T1000 (cell line): ENCODE measurements at places on chromosomes 13 and 19.

DNA sequence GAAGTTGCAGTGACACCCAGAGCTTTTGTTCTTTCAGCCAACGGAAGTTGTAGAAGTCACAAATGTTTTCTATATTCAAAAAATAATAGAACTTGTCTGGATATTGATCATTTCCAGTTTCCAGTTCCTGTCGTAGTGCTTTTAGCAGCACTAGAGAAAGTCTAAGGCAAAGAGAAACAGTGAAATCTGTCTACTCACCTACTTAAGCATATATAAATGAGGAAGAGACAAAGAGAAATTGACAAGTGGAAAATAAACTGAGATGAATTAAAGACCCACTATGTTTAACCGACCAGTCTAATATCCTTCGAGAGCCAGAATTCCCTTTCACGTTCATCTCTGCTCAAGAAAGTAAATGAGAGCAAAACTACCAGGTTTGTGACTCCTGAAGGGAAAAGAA lies 36.7 kb downstream of the DACH1 start:
- no peak for DNase-seq

GRCh38 chr19:13162724-13163608 lies 12.8 kb downstream of the IER2 start:
- peak; percentile 78 for DNase-seq

DNA sequence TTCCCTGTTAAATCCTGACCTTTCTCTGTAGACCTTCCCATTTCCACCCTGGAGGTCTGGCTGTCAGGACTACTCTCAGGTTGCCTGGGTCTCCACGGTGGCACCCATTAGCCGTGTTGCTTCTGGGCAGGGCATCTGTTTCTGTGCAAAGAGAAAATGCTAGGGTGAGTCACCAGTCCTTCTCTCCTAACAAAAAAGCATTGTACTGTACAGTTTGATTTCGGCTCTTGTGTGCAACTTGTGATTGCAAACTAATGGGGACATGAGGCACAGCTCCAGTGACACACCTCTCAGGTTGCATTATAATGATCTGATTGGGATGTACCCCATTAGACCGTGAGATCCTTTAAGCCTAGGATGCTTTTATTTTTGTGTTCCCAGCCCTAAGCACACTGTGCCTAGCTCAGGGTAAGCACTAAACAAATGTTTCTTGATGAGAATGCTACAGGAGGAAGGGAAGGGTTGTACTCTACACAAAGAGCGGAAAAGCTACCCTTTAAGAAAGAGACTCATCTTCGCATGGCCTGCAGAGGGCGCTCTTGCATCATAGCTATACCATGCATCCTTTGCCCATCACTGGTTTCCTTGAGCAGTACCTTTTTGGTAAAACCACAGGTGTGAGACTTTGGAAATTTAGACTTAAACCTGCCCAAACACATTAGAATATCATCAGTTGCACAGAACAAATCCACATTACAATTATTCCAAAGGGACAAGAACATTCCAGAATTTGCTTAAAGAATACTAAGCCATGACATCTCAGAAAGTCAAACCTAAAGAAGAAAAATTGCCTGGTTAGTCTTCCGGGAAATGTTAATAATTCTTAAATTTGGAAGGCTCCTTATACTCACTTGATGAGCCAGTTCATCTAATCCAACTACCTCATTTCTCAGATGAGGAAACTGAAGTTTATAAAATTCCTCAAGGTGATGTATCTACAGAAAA lies 20.3 kb upstream of the TRIM13 start:
- DNase-seq, result no peak

- no peak for DNase-seq
These were observed 134.1 kb downstream of the LACC1 start for GRCh38 chr13:44013758-44014291.

DNA sequence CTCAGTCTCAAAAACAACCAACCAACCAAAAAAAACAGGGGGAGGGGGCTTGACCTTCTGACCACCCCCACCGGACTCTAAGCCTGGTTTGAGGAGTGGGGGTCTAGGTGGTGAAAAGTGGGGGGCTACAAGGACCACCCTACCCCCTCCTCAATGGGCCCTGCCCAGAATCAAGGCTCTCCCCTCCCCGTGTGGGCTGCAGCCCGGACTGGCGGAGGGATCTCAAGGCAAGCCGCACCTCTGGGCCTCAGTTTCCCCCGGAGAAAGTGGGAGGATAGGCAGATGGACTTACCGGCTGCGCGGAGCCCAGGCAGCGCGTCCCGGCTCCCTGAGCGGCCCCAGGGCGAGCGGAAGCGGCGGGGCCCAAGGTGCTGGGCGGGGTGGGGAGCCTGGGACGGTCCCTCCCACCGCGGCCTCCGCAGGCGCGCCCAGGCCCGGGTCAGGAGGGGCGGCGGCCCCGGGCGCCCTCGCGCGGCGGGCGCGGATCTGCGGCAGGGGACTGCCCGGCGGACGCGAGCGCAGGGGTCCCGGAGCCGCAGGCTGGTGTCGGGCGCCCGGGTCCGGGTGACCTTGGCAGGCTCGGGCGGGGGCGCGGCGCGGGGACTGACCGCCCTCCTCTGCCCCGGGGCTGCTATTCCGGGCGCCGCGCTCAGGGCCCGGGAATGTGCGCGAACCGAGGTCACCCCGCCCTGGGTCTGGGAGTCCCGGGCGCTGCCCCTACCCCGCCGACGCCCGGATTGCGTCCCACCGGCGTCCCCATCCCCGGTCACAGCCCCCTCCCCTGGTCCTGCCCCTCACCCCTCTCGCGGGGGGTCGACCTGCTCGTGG lies at the start of gene ADAMTSL5:
Gene ADAMTSL5 (minus strand): TSS at position 349 of the 828 bp plus-strand sequence. CDS start 2,076 bp downstream, outside the sequence.
- DNase-seq, result peak; percentile 38

DNA sequence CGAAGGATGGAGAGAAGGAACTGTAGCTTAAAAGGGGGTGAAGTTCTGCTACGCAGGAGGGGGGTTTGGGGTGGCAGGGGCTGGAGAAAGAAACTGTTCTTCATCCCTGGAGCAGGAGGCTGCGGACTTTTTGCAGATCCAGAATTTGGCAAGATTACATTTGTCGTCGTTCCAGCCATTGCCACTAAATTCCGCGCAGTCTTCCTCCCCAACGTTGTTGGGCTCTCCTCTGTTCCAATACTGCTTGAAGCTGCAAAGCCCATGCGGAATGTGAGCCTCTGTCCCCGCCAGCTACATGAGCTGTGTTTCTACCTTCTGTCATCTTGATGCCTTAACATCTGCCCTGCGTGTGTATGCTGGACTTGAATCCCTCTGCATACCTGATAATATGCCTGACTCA lies 4.3 kb downstream of the CD209 start:
- DNase-seq, result no peak

- no peak for DNase-seq
These were observed 62.2 kb downstream of the DNAJC15 start for GRCh38 chr13:43085545-43085944.

- no peak for DNase-seq
These were observed 24.9 kb upstream of the PNMA8B start for GRCh38 chr19:46520616-46521015.

- peak; percentile 39 for DNase-seq
These were observed 71.2 kb downstream of the MYO16 start for GRCh38 chr13:108700422-108701170.

GRCh38 chr19:50509366-50509765 lies 1.6 kb downstream of the JOSD2 start:
- DNase-seq, result no peak

- DNase-seq, result no peak
These were observed 734 bp upstream of the TRMT1 start for GRCh38 chr19:13117176-13117771.

- DNase-seq, result no peak
These were observed 57.1 kb upstream of the RANBP3 start for GRCh38 chr19:6035026-6035425.
